ENCODE measurements at places on chromosomes 5 and 9.

DNA sequence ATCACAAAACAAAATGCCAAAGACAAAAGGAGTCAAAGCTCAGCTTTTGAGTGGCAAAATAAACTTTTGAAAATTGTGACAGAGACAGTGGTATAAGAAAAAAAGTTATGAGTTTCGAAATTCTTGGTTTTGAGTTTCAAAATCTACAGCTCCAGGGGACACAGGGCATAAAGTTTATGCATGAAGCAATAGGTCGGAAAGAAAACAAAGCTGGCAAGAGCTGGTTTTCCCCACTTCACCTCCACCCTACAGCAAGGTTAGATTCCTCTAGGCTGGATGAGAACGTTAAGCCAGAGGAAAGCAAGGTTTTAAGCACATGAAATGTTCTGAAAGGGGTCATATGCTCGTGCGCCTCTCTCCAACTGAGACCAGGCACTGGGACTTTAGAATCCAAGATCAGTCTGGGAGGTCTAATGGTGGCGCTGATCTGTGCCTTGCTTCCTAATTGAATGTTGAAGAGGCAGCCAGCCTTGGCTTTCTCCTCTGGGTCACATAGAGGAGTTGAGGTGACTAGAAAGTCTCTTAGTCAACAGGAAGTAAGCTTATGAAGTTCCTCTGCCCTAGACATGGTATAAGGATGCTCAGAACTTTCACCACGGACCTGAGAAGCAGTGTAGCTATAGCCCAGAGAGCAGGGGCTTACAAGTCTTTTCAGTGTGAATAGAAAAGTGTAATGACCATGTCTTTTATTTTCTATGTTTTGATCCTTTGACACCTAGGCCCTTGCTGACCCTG is 167.7 kb upstream of the DMAC1 start:
- no peak for DNase-seq

- no peak for DNase-seq
These were observed 86.6 kb downstream of the MUSK start for GRCh38 chr9:110755179-110755578.

GRCh38 chr5:82365744-82366228 is 87.6 kb upstream of the RPS23 start:
- DNase-seq = peak; percentile 52

GRCh38 chr9:77510666-77511065 is 137.5 kb downstream of the GNA14 start:
- DNase-seq = no peak

- no peak for DNase-seq
These were observed 401.3 kb downstream of the BNC2 start for GRCh38 chr9:16469184-16469583.

DNA sequence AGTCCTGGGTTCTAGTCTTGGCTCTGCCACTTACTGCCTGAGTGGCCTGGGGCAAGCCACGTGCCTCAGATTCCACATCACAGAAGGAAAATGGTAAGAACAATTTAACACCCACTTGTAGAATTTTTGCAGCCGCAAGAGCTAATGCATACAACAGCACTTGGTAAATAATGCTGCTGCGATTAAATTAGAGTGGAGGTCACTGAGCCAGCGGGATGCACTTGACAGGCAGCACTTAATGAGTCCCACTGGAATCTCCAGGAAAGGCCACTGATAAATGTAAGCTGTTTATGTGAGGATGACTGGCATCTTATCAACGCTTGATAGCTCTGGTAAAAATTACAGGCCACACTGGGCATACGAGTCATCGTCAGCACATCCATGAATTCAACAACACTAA is 59.4 kb upstream of the UBTD2 start:
- no peak for DNase-seq

DNA sequence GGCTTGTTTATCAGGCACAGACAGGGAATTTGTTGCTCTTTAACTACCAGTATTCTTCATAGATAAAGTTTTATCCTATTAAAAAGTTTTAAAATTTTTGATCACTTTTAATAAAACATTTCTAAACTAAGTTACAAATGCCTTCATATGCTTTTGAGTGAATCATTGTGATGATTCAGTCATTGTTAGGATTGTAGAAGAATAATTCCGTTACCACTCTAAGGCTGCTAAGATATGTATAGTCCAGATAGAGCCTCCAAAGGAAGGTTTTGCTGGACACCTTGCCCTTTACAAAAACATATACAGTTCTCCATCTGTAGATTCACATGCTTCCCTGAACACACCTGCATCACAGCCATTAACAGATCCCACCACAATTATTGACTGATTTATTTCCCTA is 233.7 kb downstream of the SPOCK1 start:
- DNase-seq = no peak

DNA sequence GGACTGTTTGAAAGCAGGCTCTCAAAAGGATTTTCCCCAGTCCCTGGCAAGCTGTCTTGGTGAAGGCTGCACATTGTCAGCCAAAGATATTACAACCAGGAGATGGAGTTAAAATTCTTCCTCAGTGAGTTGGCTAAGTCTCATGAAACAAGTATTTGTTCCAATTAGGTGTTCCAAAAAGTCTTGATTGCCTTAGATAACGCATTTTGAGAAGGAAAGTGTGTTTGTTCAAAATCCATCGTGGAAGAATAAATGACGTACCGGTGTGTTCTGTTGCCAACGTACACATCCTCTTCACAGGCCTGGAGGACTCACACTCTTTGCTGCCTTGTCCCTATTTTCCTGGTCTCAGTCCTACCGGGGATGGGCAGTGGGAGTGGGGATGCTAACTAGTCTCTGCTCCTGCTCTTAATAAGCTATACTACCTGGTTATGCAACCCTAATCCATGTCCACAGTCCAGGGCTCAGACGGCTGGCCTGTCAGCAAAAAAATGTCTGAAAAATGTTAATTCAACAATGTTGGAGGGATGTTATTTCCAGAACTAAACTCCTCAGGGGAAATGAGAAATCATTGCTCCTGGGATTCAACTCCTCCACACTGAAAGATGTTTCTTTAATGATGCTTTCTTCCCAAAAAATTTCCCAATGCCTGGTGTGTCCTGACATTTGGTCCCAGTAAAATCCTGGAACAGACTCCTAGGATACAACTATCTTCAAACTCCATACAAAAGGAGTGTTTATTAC is 175.3 kb upstream of the KLF9 start:
- no peak for DNase-seq

GRCh38 chr5:147659166-147659929 is 123.2 kb downstream of the JAKMIP2 start:
- DNase-seq = no peak
